AG09309 (cell line): ENCODE measurements at places on chromosomes 16 and 17.

- no peak for DNase-seq
These were observed 198.4 kb downstream of the COPRS start for GRCh38 chr17:31660684-31661083.

DNA sequence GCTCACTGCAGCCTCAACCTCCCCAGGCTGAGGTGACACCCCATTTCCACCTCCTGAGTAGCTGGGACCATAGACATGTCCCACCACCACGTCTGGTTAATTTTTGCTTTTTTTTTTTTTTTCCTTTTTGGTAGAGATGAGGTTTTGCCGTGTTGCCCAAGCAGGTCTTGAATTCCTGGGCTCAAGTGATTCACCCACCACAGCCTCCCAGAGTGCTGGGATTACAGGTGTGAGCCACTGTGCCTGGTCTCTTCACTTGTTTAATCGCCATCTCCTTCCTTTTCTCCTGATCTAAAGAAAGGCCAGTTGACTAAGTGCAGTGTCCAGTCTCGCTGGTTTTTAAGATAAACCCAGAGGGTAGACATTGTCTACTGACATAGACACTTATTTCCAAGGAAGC, 152.0 kb downstream of the C16orf95 start:
- no peak for DNase-seq

- no peak for DNase-seq
These were observed 53.2 kb upstream of the TNRC6C start for GRCh38 chr17:77905266-77905665.

DNA sequence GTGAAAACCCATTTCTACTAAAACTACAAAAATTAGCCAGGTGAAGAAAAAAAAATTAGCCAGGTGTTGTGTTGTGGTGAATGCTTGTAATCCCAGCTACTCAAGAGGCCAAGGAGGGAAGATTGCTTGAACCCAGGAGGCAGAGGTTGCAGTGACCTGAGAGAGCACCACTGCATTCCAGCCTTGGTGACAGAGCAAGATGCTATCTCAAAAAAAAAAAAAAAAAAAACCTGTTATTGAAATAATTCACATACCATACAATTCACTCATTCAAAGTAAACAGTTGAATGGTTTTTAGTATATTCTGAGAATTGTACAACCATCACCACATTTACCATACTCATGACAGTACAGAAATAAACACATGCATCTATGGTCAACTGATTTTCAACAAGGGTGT, 31.0 kb downstream of the ZNRF1 start:
- DNase-seq, result peak; percentile 11

GRCh38 chr17:80926591-80927250, 64.9 kb upstream of the CHMP6 start:
- no peak for DNase-seq

DNA sequence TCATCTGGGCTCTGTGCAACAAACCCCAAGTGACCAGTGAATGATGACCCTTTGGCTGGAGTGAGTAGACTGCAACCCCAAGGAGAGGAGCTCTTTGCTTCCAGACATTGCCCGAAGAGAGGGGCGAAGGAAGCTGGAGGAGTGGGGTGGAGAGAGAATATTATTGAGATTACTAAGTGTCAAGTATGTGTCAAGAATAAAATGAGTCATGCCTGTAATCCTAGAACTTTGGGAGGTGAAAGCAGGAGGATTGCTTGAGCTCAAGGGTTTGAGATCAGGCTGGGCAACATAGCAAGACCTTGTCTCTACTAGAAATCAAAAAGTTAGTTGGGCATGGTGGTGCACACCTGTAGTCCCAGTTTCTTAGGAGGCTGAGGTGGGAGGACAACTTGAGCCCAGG, 142.0 kb upstream of the CCL2 start:
- DNase-seq, result no peak

GRCh38 chr17:74810699-74811485, 34.7 kb upstream of the NAT9 start:
- DNase-seq, result no peak

GRCh38 chr16:50842013-50842505, 100.2 kb downstream of the CYLD start:
- no peak for DNase-seq

- peak; percentile 42 for DNase-seq
These were observed 65.9 kb downstream of the CEP95 start for GRCh38 chr17:64572682-64573154.

DNA sequence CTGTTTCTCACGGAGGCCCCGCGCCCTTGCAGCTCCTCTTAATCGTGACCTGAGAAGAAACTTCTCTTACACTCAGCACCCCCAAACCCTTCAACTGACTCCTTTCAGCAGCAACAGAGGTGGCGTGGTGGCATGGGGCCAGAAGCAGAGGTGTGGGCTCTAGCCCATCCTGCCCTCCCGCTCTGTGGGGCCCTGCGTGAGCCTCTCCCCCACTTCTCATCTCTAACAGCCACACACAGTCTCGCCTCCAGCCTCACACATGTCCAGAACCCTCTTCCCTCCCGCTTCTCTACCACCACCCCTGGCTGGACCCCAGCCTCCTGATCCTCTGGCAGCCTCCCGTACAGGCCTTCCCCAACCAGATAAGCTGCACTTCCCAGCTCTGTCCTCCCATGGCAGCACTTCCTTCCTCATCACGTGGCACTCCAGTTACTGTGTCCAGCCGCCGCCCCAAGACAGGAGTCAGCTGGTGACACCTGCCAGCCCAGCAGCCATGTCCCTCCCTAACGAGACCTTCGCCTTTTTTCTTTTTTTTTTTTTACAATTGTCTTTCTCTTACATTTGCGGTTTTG, 30.5 kb downstream of the NSMCE1 start:
- no peak for DNase-seq

- DNase-seq, result no peak
These were observed 16.3 kb downstream of the MEIOC start for GRCh38 chr17:44672479-44673093.
